HFFc6 (cell line): ENCODE measurements at places on chromosomes 7 and 10. TPM values are rescaled to one million over a fixed set of nuclear protein-coding genes. Genes with fewer than 3 reads are reported as not detected.
A peak's percentile ranks its signal among the peaks of the same experiment; 100 is the strongest.

DNA sequence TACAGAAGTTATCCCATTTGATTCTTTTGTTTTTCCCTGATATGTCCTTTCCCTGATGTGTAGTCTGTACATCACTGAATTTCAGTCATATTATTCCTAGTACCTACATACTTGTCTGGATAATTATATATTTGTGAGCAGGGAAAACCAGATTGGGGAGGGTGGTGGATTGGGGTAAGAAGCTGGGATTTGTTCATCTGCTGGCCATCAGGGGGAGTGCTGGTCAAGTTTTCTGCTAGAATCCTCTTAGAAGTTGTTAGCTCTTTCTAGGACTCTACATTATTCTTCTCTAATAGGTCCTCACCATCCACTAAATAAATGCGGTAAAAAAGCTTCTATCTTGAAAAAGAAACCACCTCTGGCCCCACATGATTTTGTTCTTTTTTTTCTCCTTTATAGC, 232.7 kb upstream of the TAC1 start:
- DNase-seq = peak; percentile 2

GRCh38 chr7:3057066-3057420, 13.4 kb upstream of the CARD11 start:
- DNase-seq = no peak

DNA sequence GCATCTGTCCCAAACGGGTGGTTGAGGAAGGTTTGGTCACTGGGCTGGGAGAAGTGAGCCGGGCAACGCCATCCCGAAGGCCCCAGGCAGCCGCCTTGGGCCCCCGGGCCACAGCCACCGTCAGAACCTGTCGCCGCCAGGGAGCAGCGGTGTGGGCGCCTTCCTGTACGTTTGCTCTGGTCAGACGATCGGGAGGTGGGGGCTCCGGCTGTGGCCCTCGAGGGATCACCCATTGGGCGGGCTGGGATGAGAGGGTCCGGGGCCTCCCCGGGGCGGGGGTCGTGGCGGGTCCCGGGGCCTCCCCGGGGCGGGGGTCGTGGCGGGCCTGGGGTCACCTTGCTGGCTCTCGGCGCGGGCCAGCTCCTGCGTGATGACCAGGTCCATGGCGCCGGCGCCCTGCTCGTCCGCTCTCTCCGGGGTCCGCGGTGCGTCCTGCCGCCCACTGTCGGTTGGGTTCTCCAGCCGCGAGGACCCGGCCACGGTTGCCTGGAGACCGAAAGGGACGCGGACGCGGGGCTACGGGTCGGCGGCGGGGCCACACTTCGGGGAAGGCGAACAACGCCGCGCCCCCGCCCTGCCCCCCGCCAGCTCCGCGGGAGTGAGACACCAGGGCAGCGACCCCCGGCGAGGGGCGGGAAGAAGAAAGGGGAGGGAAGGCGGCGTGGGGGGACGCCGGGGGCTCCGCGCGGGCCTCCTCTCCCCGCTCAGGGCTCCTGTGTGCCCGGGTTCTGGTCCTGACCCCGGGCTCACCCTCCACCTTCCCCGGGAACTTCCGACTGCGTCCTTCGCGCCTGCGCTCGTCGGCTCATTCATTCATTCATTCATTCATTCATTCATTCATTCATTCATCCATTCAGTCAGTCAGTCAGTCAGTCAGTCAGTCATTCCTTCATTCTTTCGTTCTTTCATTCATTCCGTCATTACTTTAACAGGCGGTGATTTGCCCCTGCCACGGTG, at the start of gene CFAP46:
Gene CFAP46 (minus strand): TSS at position 470 of the 957 bp plus-strand sequence. CDS start 86 bp downstream, at position 384.
- peak; percentile 55 for DNase-seq

Gene URGCP
- total RNA-seq = 40.3 to 47.5 TPM (median 41.4 TPM) in 3 replicates

- no peak for DNase-seq
Observed at GRCh38 chr7:63031838-63032436, 966.7 kb upstream of the ZNF722 start.

Gene THSD7A
- total RNA-seq = not detected in 2 replicates

DNA sequence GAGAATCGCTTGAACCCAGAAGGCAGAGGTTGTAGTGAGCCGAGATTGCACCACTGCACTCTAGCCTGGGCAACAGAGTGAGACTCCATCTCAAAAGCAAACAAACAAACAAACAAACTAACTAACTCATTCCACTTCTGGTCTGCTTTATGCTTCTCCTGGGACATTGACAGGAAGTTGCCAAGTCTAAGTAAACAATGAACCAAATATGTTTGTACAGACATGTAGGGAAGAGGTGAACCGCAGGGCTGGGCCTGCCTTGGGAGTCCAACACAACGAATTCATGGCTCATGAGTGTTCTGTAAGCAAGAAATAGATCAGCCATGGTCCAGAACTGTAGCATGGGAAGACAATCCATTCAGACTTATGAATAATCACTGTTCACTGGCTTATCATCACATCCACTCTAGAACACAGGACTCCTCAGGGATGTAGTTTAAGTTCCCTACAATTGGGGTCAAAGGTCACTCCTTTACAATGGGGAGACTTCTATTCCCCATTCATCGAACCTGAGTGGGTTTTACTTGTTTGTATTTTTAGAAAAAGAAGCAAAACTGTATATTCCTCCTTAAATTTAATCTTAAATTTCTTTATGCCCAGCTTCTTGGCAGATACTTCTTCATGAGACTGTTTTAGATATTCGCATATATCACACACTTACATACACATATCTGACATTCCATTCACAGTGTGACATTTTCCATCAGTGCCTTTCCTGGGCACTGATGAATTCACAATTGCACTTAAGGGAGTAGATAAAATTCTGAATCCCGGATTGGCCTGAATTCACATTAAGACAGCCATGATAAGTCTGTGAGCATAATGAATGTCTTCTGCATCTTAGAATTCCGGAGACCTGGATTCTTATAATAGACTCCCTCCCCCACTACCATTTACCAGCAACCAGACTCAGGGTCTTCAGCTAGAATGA, 159.1 kb upstream of the EEPD1 start:
- DNase-seq = no peak

- no peak for DNase-seq
Observed at GRCh38 chr7:137501562-137501961, 158.0 kb upstream of the PTN start.

Gene FAM107B
- total RNA-seq = 15.2 to 43.1 TPM (median 22.0 TPM) in 3 replicates

DNA sequence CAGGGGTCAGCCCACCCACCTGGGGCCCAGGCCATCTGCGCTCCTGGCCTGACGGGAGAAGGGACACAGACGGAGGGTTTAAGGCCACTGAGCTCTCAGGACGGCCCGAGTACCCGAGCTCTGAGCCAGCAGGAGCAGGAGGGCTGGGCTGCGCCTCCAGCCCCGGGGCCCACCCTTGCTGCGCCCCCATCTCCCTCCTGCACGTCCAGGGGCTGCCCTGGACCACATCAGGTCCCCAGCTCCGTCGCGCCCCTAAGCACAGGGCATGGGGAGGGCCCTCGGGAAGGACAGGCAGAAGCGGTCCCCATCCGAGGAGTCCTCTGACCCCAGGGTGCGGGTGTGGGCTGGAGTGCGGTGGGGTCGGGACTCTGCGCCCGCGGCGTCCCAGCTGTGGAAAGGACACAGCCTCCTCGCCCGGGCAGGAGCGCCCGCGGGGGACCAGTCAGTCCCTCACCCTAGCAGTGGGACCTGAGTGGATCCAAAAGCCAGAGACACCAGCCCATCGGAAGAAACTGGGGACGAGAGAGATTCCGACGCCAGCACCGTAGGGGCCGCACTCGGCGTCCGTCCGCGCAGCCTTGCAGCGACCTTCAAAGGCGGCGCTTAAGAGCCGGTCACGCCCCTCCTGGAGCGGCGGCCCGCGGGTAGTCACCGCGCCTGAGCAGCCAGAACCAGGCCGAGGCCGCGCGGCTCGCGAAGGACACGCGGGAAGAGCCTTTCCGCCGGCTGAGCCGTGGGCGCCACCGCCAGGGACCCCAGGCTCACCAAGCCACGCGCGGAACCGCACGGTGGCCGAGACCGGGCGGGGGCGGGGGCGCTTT, 15.9 kb downstream of the CAMK2B start:
- DNase-seq = peak; percentile 4

- DNase-seq = peak; percentile 48
Observed at GRCh38 chr10:62459072-62459471, 84.9 kb downstream of the ZNF365 start.

Gene NEUROD6
- not detected in 3 replicates for total RNA-seq
